CD14-positive monocyte (primary cell): ENCODE measurements at places on chromosomes 4 and X.

DNA sequence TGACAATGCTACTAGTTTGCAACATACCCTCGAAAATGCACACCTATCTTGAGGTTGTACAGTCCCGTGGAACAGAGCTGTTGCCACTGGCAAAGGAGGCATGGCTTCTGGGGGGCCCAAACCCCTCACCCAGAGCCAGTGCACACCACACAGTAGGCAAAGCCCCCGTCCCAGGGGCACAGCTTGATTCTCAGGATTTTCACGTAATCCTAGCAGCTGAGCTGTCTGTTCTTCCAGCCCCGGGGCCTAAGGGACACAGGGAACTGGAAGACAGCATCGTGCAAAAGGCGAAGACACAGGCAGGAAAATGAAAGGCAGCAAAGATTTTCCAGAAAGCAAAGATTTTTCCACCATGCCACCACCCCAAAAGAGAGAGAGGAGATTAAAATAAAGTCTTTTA, 77.2 kb downstream of the JAKMIP1 start:
- no peak for DNase-seq

- no peak for DNase-seq
Observed at GRCh38 chrX:47877327-47877726, 40.6 kb downstream of the ZNF81 start.

- DNase-seq: no peak
Observed at GRCh38 chrX:72026341-72027023, 105.2 kb downstream of the RTL5 start.

DNA sequence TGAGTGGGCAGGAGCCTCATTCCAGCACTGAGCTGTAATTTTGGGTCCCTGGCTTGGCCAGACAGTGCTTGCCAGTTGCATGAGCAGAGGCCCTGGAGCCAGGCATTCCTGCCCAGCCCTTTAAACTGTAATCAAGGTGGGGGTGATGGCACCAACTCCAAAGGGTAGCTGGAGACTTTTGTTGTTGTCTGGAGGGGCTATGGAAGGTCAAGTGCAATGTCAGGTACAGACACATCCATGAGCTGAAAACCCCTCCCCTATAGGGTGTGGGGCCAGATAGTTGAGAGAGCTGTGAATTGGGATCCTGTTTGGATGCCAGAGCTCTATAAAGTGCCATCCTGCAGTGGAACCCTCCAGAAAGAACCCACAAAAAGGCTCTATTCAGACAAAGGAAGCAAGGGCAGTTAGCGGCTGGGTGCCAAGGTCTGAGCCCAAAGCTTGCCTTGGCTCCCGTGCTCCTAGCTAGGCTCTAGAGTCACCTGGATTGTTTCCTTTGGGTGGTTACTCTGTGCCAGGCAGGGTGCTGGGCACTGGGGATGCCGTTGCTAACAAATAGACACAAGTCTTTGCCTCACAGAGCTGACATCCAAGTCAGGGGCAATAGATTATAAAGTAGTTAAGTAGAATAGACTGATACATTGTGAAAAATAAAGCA, 163.0 kb downstream of the EFNB1 start:
- no peak for DNase-seq

- no peak for DNase-seq
Observed at GRCh38 chr4:150255610-150256224, 177.5 kb downstream of the DCLK2 start.

- DNase-seq: no peak
Observed at GRCh38 chr4:185915817-185916216, 103.8 kb upstream of the SORBS2 start.

DNA sequence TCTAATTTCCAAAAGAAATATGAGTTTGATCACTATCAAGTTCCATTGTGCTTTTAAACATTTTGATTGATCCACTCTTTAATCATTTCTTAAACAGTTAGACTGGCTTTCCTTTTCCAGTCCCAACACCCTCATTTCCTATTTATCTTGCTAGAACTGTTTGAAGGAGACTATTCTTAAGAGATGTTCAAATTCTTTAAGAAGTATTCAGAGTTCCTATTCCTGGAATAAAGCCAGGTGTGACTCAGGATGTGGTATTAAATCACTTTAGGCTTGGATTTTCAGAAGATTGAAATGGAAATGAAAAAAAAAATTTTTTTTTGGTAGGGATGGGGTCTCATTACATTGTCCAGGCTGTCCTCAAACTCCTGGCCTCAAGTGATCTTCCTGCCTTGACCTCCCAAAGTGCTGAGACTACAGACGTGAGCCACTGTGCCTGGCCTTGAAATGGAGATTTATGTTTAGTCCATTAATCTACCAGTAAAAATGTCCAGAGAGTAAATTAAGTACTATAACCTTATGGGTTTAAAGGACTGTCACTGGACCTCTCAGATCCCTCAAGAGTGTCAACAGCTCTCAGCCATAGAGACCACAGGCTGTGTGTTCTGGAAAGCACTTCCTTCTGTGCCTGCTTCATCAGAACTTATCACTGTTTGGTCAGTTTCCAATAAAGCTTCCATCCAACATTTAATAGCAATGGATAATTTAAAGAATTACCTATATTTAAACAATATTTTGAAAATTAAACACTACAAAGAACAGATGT, 90.7 kb downstream of the CDS1 start:
- DNase-seq: no peak

GRCh38 chr4:141913928-141914327, 277.5 kb downstream of the IL15 start:
- DNase-seq: no peak

- DNase-seq: no peak
Observed at GRCh38 chr4:125368671-125369081, 53.9 kb downstream of the FAT4 start.

GRCh38 chr4:176538217-176538925, 218.6 kb downstream of the SPCS3 start:
- DNase-seq: no peak

DNA sequence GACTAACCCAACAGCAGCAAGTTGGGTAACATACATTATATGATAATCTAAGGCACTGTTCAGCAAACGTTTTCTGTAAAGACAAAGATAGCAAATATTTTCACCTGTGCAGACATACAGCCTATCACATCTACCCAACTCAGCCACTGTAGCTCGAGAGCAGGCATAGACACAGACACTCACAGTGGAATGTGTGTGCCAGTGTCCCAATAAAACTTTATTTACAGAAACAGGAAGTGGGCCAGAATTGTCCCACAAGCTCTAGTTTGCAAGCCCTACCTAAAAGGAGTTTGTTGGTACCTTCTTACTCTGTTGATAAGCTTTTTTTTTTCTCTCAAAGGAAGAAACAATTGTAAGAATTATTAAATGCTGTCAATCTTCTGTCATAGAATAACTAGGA, 11.9 kb upstream of the FAM9A start:
- no peak for DNase-seq
